ENCODE measurements at places on chromosomes 5 and 9.
A peak's percentile ranks its signal among the peaks of the same experiment; 100 is the strongest.

GRCh38 chr5:178287791-178288105 is 55.1 kb upstream of the PHYKPL start:
- DNase-seq: no peak

- DNase-seq: peak; percentile 13
Measured at GRCh38 chr5:146079695-146080373, 25.5 kb downstream of the PLAC8L1 start.

DNA sequence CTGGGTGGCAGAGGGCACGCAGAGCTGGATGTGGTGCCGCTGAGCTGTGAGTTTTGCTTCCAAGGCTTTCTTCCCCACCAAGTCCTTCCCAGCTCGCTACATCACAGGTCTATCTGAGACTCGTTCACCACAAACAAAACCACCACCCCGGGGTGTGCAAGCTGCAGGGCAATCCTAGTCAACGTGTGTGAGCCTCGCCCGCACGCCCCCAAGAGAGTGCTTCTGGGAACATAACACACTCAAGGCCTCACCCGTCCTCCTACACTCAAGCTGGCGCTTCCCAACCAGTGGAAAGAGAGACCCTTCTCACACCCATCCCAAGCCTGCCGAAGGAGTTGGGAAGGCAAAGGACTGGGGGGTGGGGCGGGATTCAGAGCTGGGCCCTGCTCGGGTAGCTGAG is 10.6 kb downstream of the SNAPC4 start:
- DNase-seq: no peak

DNA sequence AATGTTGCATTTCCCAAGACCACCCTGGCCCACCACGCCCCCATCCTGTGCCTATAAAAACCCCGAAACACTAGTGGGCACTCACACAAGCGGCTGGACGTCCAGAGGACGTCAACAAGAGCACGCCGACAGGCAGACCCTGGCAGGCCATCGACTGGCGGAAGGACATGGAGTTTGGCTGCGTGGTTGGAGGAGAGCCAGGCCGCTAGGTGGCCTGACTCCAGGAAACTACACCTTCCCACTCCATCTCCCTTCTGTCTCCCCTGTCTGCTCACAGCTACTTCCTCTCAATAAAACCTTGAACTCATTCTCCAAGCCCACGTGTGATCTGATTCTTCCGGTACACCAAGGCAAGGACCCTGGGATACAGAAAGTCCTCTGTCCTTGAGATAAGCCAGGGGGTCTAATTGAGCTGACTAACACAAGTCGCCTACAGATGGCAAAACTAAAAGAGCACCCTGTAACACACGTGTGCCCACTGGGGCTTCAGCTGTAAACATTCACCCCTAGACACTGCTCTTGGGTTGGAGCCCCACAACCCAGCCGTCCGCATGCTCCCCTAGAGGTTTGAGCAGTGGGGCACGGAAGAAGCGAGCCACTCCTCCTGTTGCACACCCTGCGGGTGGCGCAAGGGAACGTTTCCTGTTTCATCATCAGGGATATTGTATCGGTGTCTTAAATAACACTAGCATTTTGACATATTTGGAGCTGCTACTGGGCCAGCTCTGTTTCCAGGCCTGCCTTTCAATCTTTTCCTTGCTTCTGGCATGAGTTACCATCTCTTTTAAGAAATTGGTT is 54.5 kb upstream of the TAF11L2 start:
- no peak for DNase-seq

GRCh38 chr5:81225463-81225862 is 7.7 kb upstream of the CKMT2 start:
- no peak for DNase-seq

GRCh38 chr9:22105005-22105722 is 96.1 kb upstream of the CDKN2B start:
- no peak for DNase-seq

GRCh38 chr9:38422555-38423260 is 1.5 kb downstream of the IGFBPL1 start:
- DNase-seq: no peak

DNA sequence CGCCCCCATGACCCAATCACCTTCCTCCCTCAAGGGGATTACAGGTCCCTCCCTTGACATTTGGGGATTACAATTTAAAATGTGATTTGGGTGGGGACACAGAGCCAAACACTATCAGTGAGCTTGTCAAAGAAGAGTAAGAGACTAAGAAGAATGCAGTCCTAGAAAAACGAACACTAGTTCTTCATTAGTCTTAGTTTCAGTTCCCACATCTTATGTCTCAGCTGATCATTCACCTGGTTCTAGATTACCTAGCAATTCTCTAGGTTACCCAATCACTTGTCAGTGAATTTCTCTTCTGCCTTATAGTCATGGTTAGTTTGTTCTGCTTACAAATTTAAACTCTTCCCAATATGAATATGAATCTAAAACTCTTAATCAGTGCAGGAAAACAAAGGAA is 251.5 kb downstream of the COX7C start:
- no peak for DNase-seq

DNA sequence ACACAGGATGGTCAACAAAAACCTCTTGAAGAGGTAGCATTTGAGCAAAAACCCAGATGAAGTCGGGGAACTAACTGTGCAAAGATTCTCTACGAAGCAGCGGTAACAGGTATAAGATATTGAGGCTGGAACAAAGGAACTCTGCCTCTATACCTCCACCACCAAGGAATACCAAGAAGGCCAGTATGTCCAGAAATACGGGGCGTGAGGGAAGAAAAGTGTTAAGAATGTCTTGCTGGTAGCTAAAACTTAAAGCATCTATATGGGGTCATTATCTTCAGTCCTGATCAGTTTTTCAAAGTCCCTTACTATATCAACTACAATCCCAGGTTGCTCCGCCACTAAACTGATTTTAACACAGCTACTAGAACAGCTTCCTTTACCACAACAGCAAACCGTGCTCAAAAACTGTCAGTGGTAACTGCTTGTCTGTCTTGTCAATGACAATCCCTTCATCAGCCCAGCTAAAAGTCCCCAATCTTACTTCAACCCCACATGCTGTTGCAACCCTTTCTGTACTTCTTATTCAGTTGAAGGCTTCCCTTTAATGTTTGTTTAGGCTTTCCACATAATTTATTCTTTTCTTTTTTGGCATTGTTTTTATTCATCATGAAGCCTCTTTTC is 9.4 kb downstream of the PAM start:
- no peak for DNase-seq

DNA sequence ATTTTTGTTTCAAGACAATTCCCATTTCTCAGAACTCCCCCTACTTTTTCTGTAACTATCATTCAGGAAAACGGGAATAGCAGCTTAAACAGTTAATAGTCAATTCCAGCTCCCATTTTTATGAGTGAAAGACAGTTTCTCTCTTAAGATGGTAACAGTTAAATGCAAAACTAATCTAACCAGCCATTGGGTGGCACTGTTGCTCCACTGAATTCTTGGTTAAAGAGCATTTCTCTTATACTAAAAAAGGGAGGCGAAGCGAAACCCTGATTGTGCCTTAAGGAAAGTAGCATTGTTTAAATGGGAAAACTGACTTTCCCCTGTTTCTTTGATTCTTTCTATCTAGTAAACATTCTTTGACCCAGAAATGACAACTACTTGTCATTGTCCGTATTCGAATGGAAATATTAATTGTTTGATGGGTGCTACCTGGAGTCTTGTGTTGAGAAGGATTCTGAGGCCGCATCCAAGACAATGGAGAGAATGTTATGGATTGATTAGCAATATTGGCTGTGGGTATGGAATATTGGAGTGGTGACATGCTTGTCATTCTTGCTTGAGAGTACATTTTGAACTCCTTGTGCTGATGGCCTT is 507.8 kb downstream of the MAT2B start:
- DNase-seq: peak; percentile 41
